Activated CD8-positive, alpha-beta memory T cell treated with anti-CD3 and anti-CD28 coated beads, Interleukin-2, amount 10 ng/mL, durations not matched to agents 7 days and 5 days (primary cell): ENCODE measurements at places on chromosomes 2 and 18. TPM values are rescaled to one million over a fixed set of nuclear protein-coding genes. Genes with fewer than 3 reads are reported as not detected.

GALNT14 gene
- not detected for total RNA-seq

GATA6 gene
- not detected for total RNA-seq

COL3A1 gene
- 0.23 TPM for total RNA-seq

LRRTM4 gene
- total RNA-seq, result not detected

ANO7 gene
- total RNA-seq, result 0.53 TPM

POTEC gene
- not detected for total RNA-seq

DNA sequence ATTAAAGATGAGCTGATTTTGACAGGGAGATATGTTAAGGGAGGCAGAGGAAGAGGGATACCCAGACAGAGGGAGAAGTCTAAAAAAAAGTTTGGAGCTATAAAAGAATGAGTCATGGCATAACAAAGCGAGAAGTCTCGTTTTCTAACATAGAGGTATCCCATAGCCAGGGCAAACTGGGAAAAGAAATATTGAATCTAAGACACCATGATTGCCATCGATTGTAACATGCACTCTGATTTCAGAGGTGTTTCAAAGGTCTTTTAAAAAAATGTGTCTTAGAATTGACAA is 110.7 kb downstream of the MDH1 start:
- no peak overlapping the region for H3K27ac ChIP-seq
- DNase-seq, result no peak
- H3K36me3 ChIP-seq, result no peaks in the 10 kb centered on the region
- H3K4me1 ChIP-seq, result peaks cover 2% of the 10 kb centered on the region
- H3K4me3 ChIP-seq, result no peak overlapping the region
- H3K27me3 ChIP-seq, result peaks cover 3% of the 10 kb centered on the region

GRCh38 chr18:10682368-10682714 is 156.5 kb downstream of the NAPG start:
- no peak overlapping the region for H3K4me3 ChIP-seq
- no peaks in the 10 kb centered on the region for H3K36me3 ChIP-seq
- DNase-seq, result no peak
- peaks cover 10% of the 10 kb centered on the region for H3K27me3 ChIP-seq

- H3K27me3 ChIP-seq, result peaks cover 5% of the 10 kb centered on the region
- no peak overlapping the region for H3K4me3 ChIP-seq
- no peaks in the 10 kb centered on the region for H3K4me1 ChIP-seq
- DNase-seq, result no peak
These were observed 188.4 kb downstream of the MTCL1 start for GRCh38 chr18:8893628-8894231.

DNA sequence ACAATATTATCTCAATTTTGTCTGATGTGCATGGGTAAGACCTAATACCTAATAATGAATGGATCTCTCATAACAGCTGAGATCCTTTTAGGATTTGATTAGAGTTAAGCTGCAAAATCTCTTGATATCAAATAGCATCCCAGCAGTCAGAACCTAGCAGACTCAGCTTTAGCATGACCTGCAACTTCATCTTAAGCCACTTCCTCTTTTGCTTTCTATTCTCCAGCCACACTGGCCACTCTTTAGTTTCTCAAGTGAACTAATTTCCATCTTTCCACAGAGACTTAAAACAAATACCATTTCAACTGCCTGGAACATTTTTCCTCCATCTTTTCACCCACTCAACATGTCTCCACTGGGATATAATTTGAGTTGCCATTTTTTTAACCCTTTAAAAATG is 1251.6 kb upstream of the ZEB2 start:
- no peaks in the 10 kb centered on the region for H3K27me3 ChIP-seq
- DNase-seq, result no peak
- no peak overlapping the region for H3K4me3 ChIP-seq
- H3K27ac ChIP-seq, result no peak overlapping the region
- no peaks in the 10 kb centered on the region for H3K36me3 ChIP-seq

GRCh38 chr18:47591429-47591828 is 339.0 kb downstream of the SMAD2 start:
- no peak overlapping the region for H3K27ac ChIP-seq
- H3K36me3 ChIP-seq, result no peaks in the 10 kb centered on the region
- peaks cover 7% of the 10 kb centered on the region for H3K4me1 ChIP-seq
- peaks cover 22% of the 10 kb centered on the region for H3K27me3 ChIP-seq

GRCh38 chr2:36800381-36800780 is 103.9 kb downstream of the VIT start:
- no peak overlapping the region for H3K27ac ChIP-seq
- peak; percentile 45 for DNase-seq
- H3K36me3 ChIP-seq, result no peaks in the 10 kb centered on the region
- peaks cover 26% of the 10 kb centered on the region for H3K27me3 ChIP-seq

DNA sequence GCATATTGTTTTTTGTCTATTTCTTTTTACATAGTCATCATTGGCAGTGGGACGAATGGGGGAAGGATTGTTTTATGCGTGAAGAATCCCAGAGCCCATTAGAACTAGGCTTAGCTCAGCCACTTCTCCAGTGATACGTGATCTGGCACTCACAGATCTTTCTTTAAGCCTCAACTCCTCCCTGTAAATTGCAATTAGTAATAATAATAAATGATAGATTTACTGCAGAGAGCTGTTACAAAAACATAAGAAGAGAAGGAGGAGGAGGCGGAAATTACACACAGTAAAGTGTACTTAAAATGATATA is 629.3 kb downstream of the NRXN1 start:
- H3K27me3 ChIP-seq, result no peaks in the 10 kb centered on the region
- no peak overlapping the region for H3K27ac ChIP-seq
- DNase-seq, result no peak

DNA sequence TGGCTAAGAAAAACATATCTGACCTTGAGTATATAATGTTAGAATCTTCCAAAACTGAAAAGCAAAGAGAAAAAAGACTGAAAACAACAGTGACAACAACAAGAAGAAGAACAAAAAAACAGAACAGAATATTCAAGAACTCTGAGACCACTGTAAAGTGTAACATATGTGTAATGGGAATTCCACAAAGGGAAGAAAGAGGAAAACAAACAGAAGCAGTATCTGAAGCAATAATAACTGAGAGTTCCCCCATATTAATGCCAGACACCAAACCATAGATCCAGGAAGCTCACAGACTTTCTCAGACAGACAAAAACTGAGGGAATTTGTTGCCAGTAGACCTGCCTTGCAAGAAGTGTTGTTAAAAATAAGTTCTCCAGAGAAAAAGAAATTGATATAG is 58.9 kb downstream of the TXNL1 start:
- no peak overlapping the region for H3K27ac ChIP-seq
- no peak for DNase-seq
- peaks cover 18% of the 10 kb centered on the region for H3K27me3 ChIP-seq
